ENCODE measurements at places on chromosomes 3 and 15.

DNA sequence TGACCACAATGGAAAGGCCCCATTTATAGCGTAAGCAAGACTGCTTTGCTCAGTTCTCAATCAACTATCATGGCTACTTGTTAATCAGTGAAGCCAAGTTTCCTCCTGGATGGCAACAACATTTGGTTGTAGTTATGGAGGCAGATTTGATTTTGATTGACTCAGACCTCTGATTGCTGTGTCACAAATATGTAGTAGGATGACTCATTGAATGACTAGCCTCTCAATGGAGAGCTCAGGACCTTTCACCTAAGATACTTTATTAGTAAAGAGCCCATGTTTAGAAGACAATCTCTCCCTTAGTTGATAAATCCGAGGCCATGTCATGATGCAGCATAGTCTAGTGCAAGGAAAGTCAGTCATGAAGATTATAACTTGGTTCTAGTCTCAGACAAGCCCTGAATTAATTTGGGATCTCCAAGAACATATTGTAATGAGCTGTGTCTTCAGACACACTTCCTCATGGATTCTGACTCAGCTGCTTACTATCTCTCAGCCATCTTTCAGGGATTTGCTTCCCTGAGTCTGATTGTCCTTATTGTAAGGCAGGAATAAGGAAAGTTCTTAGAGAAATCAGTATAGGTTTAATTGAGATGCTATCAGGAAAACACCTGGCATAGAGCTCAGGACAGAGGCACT, 397.4 kb upstream of the TMCO5A start:
- no peak for DNase-seq

DNA sequence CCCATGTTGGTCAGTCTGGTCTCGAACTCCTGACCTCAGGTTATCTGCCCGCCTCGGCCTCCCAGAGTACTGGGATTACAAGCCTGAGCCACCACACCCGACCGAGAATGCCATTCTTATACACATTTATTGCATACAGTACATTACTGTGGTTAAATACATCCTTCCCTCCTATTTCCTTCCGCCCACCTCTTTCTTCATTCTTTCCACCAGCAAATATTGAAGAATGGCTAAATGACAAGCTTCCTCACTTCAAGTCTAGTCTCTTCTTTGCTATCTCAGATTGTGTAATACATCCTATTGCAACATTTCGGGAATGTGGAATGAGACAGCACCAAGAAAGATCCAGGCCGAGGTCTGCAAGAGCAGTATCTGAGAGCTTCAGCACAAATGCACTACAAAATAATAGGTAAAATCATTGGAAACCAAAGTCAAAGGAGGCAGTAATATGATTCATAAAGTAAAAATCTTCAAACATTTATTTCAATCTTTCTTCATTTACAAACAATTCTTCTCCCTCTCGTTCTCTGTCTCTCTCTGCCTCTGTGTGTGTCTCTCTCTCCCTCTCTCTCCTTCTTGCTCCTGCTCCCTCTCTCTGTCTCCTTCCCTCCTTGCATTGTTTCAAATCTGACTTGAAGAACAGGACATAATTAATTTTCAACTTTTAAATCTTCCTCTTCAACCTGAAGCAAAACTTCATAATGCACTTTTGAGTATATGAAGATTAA, 94.7 kb upstream of the TGFBR2 start:
- DNase-seq: peak; percentile 69

DNA sequence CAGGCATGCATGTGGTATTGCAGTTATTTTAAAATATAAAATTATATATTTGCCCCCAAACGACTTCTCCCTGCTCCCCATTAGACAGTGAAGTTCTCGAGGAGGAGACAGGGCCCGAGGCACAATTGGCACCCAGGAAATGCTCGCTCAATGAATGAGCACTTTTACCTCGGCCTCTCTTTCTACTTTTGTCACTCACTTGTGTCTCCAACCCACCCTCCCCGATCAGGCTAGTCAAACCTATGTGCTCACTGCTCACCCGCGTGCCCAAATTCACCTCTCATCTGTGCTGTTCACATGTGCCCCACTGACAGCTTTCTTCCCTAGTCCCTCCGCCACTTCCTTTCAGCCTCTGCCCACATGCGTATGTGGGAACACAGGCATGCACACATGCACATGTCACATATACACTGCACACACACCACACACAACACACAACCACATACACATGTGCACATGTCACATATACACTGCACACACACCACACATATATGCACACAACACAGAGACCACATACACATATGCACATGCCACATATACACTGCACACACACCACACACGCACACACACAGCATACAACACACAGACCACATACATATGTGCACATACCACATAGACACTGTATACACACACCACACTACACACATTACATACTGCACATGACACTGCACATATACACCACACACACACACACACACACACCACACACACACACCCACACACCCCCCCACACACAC, 46.3 kb upstream of the DLG1 start:
- DNase-seq: no peak

GRCh38 chr3:55654123-55654760, 167.1 kb upstream of the WNT5A start:
- no peak for DNase-seq

GRCh38 chr3:12408984-12409683, 75.1 kb upstream of the TSEN2 start:
- DNase-seq: no peak

DNA sequence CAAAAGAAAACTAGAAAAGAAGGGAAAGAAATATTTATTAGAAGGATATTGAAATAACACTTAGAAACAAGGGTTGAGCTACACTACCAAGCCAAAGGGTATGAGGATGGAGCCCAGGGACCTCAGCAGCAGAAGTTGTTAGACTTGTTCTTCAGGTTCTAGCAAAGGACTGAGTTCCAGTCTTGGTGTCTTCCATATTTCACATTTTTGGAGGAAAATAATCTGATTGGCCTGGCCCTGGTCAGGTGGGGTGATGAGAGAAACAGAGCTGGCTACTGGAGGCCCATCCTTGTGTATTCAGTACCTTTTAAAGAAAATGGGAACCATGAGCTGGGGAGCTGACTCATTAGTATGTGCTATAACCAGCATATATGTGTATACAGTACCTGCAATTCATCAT, 28.2 kb downstream of the PPP4R2 start:
- no peak for DNase-seq

DNA sequence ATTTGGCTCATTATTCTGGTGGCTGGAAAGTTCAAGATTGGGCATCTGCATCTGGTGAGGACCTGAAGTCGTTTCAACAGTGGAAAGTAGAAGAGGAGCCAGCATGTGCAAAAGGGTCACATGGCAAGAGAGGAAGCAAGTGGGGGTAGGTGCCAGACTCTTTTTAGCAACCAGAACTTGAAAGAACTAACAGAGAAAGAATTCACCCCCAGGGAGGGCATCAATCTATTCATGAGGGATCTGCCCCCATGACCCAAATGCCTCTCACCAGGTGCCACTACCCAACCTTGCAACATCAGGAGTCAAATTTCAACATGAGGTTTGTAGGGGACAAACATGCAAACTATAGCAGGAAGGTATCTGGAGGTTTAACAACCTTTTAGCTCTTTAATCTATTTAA, 10.3 kb upstream of the RYK start:
- peak; percentile 23 for DNase-seq

GRCh38 chr3:41143421-41144031, 55.8 kb upstream of the CTNNB1 start:
- no peak for DNase-seq

GRCh38 chr3:107846279-107846852, 244.5 kb downstream of the CD47 start:
- DNase-seq: peak; percentile 39

DNA sequence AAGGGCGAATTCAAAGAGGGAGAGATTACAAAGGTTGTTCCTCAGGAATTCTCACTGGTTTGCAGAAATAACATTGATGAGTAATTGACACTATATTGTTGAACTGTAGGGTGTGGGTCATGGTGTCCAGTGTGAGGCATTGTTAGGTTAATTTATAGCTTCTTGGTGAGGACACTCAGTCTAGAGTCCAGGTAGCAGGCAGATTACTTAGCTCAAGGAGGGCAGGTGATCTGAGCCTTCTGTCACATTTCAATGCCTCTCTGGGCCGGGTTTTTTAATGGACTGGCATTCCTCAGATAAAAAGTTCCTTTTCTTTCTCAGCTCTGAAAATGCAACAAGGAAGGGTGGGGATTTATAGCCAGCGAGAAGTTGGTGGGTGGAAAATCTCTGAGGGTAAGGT, 194.2 kb upstream of the PROK2 start:
- no peak for DNase-seq

DNA sequence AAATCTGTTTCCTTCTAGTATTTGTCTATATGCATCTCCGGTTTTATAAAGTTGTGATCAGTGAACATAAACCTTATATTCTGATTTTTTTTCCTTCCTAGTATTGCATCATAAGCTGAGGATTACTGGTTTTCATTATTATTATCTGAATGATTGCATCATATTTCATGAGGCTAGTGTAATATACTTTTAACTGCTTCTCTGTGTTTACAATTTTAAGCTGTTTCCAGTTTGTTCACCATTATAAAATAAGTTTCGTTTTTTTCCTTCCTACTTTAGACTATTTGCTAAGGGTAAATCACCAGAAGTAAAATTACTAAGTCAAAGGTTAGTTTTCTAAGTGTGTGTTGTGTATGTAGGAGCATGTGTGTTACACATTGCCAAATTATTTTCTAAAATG, 20.2 kb downstream of the SEMA6D start:
- no peak for DNase-seq

- no peak for DNase-seq
Measured at GRCh38 chr15:65517866-65518207, 348 bp upstream of the DPP8 start.

DNA sequence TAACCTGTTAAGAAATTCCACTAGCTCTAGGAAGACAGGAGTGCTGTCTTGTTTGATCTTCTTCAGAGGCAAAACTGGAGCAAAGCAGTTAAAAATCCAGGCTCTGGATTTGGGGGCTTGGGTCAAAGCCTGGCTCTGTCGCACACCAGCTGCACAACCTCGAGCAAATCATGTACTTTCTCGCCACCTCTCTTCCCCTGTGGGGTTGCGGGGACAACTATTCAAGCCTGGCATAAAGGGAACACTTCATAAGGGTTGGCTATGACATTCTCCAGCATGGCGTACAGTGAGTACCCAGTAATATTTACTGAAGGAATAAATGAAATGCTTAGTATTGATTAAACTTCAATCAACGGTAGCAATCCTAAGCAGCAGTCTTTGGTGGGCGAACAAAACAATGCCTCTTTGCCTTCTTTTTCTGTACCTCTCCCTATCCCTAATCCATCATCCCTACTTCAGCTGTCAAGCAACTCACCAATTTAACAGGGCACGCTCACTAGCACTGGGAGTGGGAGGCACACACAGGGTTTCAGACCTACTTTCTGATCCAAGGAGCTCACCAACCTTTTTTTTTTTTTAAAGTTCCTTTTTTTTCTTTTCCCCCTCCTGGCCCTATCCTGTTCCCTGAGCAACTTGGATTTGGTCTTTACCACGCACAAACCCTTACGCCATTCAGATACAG, 33.0 kb downstream of the GNB5 start:
- DNase-seq: no peak

GRCh38 chr3:9201266-9201665, 48.2 kb downstream of the SRGAP3 start:
- DNase-seq: no peak

DNA sequence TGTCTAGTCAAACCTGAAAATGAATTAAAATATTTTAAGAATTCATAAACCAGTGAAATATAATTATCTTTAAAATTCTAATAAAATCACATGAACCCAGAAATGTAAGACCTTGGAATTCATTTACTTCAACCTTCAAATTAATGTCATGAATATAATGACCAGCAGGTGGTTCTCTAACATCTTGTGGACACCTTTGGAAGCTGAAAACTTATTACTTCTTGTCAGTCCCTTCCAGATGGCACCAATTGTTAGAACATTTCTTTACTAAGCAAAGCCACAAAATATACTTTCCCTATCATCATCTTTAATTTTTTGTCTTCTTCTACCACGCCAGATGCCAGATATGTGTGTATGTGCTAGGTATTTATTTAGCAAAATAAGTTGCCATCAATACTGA, 240.0 kb downstream of the MBNL1 start:
- DNase-seq: peak; percentile 39

DNA sequence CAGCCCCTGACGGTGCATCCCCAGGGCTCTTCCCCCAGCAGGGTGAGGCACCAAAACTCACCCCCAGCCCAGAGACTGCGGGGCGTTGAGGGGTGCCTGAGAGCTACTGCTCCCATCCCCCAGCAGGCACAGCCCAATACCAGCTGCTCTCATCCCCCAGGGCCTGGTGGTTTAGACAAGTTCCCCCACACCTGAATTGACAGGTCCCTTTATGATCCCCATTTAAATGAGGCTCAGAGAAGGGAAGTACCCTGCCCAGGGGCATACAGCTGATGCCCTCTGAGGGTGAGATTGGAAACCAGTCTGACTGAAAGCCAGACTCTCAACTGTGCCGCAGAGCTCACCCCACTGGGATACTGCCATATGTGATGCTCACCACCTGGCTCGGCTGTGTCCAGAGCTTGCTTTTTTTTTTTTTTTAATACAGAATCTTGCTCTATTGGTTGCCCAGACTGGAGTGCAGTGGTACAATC, 20.1 kb downstream of the DUSP7 start:
- no peak for DNase-seq

- no peak for DNase-seq
Measured at GRCh38 chr15:26179906-26180305, 316.8 kb upstream of the ATP10A start.

DNA sequence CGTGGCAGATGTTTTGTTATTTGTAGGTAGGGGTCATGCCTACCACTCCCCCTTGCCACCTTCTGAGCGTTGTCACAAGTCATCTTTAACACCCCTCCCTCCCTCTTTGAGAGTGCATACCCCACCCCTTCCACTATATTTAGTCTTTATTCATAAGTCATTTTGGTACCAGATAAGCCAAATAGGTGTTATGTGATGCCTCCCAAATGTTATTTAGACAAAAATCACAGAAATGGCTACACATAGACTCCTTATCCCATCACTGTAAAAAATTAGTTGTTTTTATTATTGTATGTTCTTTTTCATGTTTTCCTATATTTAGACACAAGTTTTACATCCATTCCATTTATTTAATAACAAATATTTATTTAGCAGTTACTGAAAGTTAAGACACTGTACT, 93.1 kb downstream of the IL1RAP start:
- no peak for DNase-seq

GRCh38 chr3:112092496-112093179, 6.4 kb downstream of the C3orf52 start:
- DNase-seq: no peak

DNA sequence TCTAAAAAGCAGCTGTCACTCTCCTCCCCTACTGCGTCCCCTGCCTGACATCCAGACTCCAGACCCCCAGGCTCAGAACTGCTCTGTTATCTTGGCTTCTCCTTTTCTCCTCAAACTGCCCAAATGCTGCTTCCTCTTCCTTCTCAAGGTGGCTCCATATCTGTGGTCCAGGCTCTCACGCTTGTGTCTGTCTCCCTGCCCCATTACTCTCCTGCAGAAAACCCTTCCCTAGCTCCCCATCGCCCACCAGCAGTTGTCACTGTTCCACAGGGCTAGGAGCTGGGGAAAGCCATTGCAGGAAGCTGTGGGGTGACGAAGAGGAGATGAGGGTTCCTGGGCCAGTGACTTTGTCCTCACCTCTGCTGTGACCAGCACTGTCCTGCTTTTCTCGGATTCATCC, 30.7 kb upstream of the CGNL1 start:
- no peak for DNase-seq

Measured in inflammatory macrophage treated with lipopolysaccharide for 4 hours (primary cell).